MM.1S (cell line): ENCODE measurements at places on chromosomes 2 and 18.

GRCh38 chr2:135168204-135168856, 116.2 kb downstream of the RAB3GAP1 start:
- H3K27me3 ChIP-seq, result no peaks in the 10 kb centered on the region
- peaks cover 15% of the 10 kb centered on the region; the same call in 1 of the 2 replicates for H3K36me3 ChIP-seq

DNA sequence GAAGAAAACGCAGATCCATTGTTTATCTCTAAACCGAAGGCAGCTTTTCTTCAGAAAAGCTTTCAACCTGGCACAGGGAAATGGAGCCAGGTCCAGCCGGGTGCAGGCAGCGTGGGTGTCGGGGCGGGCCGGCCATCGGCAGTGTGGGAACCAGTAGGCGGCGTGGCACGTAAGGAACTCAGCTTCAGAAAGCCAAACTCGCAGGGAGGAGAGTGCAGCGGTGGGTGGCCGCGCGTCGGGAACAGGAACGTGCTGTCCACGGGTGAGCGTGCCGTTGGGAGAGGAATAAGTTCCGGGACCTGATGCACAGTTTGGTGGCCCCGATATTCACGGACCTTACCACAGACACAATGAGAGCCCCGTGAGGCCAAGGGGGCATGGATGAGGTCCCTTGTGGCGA, 270.4 kb downstream of the TWIST2 start:
- H3K4me1 ChIP-seq, result 0 out of 2 replicates have a peak, but pooled peaks cover 7% of the 10 kb centered on the region
- H3K36me3 ChIP-seq, result no peaks in the 10 kb centered on the region
- no peak overlapping the region for H3K27ac ChIP-seq
- H3K4me3 ChIP-seq, result no peak overlapping the region
- H3K27me3 ChIP-seq, result no peaks in the 10 kb centered on the region

GRCh38 chr18:41666231-41666630, 288.8 kb upstream of the PIK3C3 start:
- no peak for DNase-seq
- H3K4me3 ChIP-seq, result no peak overlapping the region
- no peaks in the 10 kb centered on the region for H3K27me3 ChIP-seq
- no peaks in the 10 kb centered on the region for H3K4me1 ChIP-seq
- H3K36me3 ChIP-seq, result no peaks in the 10 kb centered on the region

DNA sequence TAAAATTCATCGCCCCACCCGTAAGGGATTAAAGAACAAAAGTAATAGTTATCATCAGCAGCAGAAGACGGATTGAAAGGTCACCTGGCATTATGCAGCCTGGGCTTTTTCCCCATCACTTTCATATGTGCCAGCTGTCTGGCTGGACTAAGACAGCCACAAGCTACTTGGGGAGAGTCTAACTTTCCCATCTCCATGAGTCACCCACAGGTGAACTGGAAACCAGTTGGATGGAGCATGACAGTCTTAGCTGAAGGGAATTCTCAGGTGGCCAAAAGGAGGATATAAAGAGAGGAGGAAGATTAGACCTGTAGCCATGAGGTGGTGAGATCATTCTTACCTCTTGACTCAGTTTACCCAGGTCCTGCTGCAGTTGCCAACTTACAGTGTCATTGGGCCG, 7.0 kb upstream of the FAM178B start:
- H3K27me3 ChIP-seq, result no peaks in the 10 kb centered on the region
- no peaks in the 10 kb centered on the region for H3K4me1 ChIP-seq
- no peak for DNase-seq

DNA sequence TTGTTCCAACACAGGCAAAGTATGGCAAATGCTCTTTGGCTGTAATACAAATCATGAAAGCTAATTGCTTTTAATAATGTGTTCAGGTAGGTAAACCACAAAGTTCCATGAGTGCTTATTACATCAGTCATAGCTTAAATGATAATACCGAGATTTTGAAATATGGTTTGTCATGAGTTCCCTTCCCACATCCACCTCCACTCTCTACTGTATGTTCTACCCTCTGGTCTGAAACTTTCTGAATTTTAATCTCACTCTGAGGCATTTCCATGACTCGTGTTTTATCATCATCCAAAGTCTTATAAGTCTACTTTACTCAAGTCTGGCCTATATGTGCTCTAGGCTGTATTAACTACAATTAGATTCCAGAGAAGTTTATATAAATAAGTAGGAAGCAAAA, 354.8 kb downstream of the AKAIN1 start:
- no peaks in the 10 kb centered on the region for H3K27me3 ChIP-seq
- no peaks in the 10 kb centered on the region for H3K36me3 ChIP-seq
- no peaks in the 10 kb centered on the region for H3K4me1 ChIP-seq
- no peak for DNase-seq
- no peak overlapping the region for H3K4me3 ChIP-seq

DNA sequence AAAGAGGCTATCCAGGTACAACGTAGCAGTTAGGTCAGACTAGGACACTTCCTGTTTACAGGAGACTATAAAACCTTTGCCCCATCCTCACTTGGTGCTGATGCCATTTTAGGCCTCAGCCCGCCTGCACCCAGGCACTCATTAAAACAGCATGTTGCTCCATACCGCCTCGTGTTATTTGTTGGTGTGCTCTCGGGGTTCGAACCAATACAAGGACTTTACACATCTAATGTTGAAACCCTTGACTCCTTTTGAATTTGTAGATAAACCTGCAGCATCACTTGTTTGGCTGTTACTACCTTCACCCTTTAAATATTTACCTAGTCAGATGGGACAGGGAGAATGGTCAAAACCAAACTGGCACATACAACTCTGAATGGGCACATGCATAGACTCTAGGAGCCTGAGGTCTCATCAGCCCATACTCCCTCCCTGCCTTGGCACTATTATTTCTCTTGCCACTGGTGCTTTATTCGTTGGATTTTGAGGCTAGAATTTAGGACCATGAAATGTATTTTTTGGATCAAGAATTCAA, 40.9 kb upstream of the CHST9 start:
- H3K4me3 ChIP-seq, result no peak overlapping the region
- H3K4me1 ChIP-seq, result no peaks in the 10 kb centered on the region
- H3K27me3 ChIP-seq, result no peaks in the 10 kb centered on the region

GRCh38 chr18:75782204-75782603, 354.7 kb upstream of the SMIM21 start:
- no peaks in the 10 kb centered on the region for H3K27me3 ChIP-seq
- no peaks in the 10 kb centered on the region for H3K36me3 ChIP-seq
- no peak overlapping the region for H3K4me3 ChIP-seq
- H3K4me1 ChIP-seq, result no peaks in the 10 kb centered on the region

DNA sequence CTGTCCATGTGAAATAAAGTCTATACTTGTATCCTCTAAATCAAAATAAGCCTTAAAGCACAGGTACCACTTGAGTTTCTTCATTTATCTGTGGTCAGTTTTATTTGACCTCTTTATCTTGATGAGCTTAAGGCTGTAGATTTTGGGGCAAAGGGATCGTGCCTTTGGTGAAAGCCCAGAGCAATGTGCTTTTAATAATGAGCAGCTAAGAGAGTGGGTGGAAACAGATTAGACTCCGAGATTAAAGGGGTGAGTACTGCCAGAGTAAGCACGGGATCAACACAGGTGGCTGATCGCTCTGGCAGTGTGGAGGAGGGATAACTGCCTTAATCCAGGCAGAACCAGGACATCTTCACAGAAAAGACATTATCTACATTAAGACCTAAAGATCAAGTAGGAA, 280.4 kb downstream of the TDRD15 start:
- no peaks in the 10 kb centered on the region for H3K27me3 ChIP-seq
- no peak for DNase-seq
- no peaks in the 10 kb centered on the region for H3K4me1 ChIP-seq
- no peak overlapping the region for H3K4me3 ChIP-seq

DNA sequence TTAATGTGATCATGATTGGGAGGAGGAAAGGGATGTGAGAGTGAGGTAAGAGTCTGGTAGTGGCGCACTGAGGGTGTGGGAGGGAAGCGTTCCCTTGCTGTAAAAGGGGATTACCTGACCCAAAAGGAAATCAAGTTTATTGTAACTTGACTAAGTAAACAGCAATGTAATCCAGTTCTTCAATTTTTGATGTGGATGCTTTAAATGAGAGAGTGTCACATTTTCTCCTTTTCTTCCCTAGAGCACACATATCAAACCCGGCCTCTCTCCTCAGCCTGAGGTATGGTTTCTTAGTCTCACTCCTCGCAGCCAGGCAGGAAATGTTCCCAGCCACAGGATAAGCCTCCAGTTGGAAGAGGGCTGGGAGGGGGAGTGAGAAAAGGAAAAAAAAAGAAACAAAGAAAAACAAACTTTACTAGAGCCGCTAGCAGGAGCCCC, 688 bp upstream of the ARHGAP28 start:
- DNase-seq, result no peak
- H3K36me3 ChIP-seq, result no peaks in the 10 kb centered on the region
- no peaks in the 10 kb centered on the region for H3K27me3 ChIP-seq
- no peak overlapping the region for H3K27ac ChIP-seq
- H3K4me1 ChIP-seq, result peaks cover 8% of the 10 kb centered on the region; the same call in 1 of the 2 replicates

GRCh38 chr2:40360652-40361051, 91.2 kb downstream of the SLC8A1 start:
- no peak overlapping the region for H3K4me3 ChIP-seq
- no peaks in the 10 kb centered on the region for H3K27me3 ChIP-seq
- no peak for DNase-seq
- H3K36me3 ChIP-seq, result no peaks in the 10 kb centered on the region
- H3K27ac ChIP-seq, result no peak overlapping the region

GRCh38 chr2:17171446-17172049, 346.7 kb downstream of the RAD51AP2 start:
- H3K4me1 ChIP-seq, result no peaks in the 10 kb centered on the region
- H3K4me3 ChIP-seq, result no peak overlapping the region
- DNase-seq, result no peak
- no peaks in the 10 kb centered on the region for H3K27me3 ChIP-seq
- H3K36me3 ChIP-seq, result no peaks in the 10 kb centered on the region

DNA sequence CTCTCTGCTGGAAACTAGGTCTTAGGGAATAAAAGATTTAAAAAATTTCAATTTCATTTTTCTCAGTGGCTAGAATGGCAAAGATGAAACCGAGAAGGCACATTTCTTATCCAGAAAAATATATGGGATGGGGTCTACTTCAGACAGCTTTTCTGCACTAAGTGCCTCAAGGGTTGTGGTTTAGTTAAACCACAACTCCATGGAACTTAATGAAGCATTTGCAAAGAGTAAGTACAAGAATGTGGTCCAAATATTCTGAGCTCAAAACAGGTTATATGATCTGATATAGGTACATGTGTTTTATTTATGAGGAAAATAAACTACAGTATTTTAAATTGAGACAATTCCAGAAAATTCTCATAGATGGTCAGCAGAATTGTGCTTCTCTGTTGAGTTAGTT, 101.8 kb upstream of the FZD5 start:
- H3K4me3 ChIP-seq, result no peak overlapping the region
- no peaks in the 10 kb centered on the region for H3K27me3 ChIP-seq
- no peaks in the 10 kb centered on the region for H3K36me3 ChIP-seq
- peaks cover 14% of the 10 kb centered on the region for H3K4me1 ChIP-seq
- DNase-seq, result no peak

- H3K27ac ChIP-seq, result no peak overlapping the region
- H3K27me3 ChIP-seq, result peaks cover 82% of the 10 kb centered on the region
- no peak overlapping the region for H3K4me3 ChIP-seq
Observed at GRCh38 chr2:241834527-241835210, 24.0 kb downstream of the PDCD1 start.

DNA sequence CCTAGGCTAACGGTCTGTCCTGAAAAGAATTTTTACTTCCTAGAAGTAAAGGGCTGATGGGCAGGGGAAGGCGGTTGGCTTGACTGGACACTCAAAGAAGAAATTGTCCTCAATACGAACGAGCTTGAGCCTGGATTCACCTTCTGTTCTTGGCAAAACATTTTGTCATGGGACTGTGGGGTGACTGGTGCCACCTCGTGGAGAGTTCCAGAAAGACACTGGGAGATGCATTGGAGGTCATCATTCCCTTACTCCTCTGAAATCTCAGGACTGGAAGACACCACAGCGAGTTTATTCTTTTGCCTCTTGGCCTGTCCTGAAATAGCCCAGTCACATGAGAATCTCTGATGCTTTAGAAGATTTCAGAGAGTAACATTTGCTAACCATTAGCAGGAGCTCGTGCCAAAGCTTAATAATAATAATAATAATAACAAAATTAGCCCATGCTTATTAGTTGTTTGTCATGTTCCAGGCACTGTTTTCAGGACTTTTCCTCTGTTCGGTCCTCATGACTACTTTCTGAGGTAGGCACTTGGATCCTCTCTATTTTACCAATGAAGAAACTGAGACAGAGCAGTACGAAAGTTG, 44.5 kb downstream of the TMEM182 start:
- peaks cover 6% of the 10 kb centered on the region; the same call in 1 of the 2 replicates for H3K4me1 ChIP-seq
- no peaks in the 10 kb centered on the region for H3K27me3 ChIP-seq
- H3K4me3 ChIP-seq, result no peak overlapping the region
- no peaks in the 10 kb centered on the region for H3K36me3 ChIP-seq
- no peak overlapping the region for H3K27ac ChIP-seq

DNA sequence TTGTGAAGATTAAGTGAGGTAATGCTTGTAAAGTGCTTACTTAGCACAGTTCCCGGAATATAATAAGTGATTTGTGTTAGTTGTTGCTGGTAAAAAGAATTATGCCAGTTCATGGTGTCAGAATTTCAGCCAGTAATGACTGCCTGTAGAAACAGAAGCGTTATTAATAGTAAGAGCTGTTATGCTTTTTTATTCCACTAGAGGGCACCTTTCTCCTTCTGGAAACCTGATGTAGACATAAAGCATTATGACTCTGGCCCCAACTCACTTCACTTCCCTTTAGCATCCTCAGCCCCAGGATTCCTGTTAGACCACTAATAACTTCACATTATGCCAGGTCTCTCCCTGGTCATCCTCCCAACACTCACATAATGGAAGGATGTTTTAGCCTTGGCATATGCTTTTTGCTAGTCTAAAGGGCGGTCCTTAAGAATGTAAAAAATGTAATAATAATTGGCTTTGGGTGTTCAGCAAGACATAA, 34.9 kb downstream of the C18orf54 start:
- H3K27ac ChIP-seq, result no peak overlapping the region
- peaks cover 16% of the 10 kb centered on the region for H3K4me1 ChIP-seq
- DNase-seq, result peak; percentile 77
